Activated T-helper 1 cell treated with Interleukin-2 at 50 U/mL for 16 hours (primary cell): ENCODE measurements at places on chromosomes 1 and 21.

- no peak for DNase-seq
Observed at GRCh38 chr1:209505044-209505443, 78.5 kb upstream of the CAMK1G start.

DNA sequence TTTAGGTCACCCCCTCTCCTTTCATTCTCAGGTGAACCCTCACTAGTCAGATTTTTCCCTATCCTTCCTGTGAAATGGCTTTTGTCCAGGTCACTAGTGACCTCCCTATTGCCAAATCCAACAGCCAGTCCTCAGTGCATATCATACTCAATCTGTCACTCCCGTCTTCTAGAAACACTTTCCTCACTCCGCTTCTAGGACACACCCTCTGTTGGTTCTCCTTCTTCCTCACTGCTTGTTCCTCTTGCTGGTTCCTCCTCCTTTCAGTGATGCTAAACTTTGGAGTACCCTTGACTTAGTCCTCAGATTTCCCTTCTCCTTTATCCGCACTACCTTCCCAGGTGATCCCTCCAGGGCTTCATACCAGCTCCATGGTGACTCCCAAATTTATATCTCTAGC is 94.3 kb downstream of the RNF220 start:
- no peak for DNase-seq

DNA sequence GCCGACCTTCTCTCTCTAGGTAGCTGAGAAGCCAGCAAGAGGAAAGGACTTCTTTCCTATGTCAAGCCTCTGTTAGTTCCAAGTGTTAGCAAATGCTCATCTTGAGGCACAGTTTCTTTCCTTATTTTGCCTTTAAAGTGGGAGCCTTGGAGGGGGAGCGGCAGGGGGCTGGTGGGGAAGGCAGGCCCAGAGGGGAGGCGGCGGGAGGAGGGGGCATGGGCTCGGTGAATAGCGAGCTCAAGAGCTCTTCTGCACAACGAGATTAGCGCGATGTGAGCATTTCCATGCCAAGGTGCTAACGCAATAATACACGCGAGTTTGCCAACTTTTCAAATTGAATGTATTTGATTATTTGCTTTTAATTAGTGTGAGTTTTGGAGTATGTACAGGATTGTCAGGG is 372.6 kb downstream of the RPS6KC1 start:
- DNase-seq = no peak

- no peak for DNase-seq
Observed at GRCh38 chr1:231166398-231166797, 4.5 kb downstream of the TRIM67 start.

- DNase-seq = no peak
Observed at GRCh38 chr1:88979749-88980116, 12.7 kb downstream of the KYAT3 start.

DNA sequence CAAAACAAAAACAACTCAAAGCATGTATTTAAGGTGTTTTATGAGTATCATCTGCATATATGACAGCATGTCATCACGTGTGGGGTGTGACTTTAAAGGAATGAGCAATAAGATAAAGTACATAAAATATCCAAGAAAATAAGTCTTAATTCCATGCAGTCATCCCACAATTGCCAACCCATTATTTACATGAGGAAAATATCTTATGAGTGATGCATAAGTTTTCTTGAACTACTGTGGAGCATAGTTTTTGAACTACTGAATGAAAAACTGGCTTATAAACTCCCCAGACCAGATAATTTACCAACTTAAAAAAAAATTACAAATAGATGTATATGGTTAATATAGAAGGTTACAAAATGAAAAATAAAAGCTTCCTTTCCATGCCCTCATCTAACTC is 29.7 kb upstream of the MTMR11 start:
- DNase-seq = no peak

DNA sequence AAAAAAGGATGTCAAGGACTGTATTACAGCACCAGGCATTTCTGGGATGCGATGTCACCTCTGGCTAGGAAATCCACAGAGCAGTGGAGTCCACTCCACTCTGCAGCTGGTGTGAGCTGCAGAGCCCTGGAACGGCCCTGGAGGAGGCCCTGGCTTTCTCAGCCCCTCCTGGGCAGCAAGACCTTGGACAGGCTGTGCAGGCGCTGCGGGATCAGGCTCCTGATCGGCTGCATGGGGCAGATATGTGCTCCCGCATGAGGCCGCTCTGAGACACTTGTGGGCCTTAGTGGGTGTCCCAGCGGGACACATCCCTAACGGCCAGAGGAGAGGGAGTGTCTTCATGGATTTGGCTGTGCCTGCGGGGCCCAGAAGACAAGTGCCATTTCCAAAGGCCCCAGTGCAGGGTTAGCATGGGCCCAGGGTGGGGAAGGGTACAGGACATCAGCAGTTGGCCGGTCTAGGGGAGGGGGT is 6.2 kb downstream of the DNMT3L start:
- no peak for DNase-seq

DNA sequence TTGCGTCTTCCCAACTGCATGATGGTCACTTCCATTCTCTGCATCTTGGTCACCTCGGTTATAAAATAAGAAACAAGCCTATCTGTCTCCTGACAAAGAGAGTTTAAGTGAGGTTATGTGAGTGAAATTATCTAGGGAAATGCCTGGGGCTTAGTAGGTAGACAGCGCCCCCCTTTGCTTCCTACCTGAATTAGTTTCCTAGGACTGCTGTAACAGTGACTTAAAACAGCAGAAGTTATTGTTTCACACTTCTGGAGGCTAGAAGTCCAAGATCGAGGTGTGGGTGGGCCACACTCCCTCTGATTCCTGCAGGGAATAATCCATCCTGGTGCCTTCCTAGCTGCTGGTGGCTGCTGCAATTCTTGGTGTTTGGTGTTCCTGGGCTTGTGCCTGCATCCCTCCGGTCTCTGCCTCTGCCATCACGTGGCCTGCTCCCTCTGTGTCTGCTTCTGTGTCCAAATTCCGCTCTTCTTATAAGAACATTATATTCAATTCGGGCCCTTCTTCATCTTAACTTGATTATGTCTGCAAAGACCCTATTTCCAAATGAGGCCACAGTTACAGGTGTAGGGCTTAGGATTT is 92.6 kb downstream of the IGSF21 start:
- DNase-seq = no peak

DNA sequence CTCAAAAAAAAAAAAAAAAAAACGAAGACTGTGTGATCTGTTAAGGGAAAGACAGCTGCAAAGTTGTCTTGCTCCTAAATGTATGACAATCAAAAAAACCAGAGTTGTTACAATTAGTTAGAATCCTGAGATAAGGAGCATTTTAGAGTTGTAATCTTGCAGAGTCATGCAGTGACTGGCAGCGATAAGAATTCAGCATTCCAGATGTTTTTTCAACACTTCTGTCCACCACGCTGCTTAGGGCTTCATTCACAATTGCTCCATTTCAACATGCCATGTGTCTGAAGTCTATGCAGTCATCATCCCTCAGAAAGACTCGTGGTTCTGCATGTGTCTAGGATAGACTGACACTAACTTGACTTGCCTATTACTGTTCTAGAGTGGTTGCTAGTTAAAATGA is 102.4 kb upstream of the BACE2 start:
- DNase-seq = no peak

- no peak for DNase-seq
Observed at GRCh38 chr1:23875382-23875781, 7.3 kb upstream of the FUCA1 start.

- no peak for DNase-seq
Observed at GRCh38 chr1:151039521-151039920, 3.1 kb downstream of the BNIPL start.

GRCh38 chr1:51294566-51295184 is 35.7 kb downstream of the TTC39A start:
- DNase-seq = no peak

GRCh38 chr21:27017246-27017645 is 50.4 kb upstream of the ADAMTS5 start:
- no peak for DNase-seq

DNA sequence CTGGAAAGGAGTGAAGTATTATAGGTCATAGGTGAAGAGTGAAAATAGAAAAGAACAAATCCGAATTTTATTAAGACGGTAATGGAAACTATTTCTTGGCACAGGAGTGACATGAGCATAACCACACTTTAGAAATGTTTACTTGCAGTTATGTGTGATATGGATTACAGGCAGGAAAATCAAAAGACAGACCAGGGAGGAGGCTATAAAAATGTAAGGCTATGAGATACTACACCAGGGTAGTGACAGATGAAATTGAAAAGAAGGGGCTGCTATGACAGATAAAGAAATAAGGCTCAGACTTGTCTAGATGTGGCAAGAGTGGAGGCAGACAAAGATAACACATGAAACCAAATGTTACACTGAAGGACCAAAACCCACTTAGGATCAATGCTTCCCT is 31.7 kb downstream of the GPATCH2 start:
- DNase-seq = no peak

DNA sequence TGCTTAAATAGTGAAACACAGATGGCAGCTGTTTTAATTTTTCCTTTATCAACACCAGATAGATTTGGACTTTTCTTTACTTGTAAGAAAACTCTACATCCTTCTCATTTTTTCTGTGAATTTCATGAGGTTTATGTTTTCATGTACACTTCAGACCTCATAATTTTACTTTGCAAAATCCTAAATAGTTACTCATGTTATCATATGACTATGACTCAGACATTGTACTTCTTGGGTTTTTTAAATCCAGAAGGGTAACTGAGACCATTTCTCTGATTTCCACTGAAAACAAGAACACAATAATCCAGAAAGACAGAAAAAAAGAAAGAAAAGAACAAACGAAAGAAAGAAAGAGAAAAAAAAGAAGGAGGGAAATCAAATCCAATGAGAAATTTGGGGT is 1021.6 kb downstream of the NCAM2 start:
- no peak for DNase-seq

DNA sequence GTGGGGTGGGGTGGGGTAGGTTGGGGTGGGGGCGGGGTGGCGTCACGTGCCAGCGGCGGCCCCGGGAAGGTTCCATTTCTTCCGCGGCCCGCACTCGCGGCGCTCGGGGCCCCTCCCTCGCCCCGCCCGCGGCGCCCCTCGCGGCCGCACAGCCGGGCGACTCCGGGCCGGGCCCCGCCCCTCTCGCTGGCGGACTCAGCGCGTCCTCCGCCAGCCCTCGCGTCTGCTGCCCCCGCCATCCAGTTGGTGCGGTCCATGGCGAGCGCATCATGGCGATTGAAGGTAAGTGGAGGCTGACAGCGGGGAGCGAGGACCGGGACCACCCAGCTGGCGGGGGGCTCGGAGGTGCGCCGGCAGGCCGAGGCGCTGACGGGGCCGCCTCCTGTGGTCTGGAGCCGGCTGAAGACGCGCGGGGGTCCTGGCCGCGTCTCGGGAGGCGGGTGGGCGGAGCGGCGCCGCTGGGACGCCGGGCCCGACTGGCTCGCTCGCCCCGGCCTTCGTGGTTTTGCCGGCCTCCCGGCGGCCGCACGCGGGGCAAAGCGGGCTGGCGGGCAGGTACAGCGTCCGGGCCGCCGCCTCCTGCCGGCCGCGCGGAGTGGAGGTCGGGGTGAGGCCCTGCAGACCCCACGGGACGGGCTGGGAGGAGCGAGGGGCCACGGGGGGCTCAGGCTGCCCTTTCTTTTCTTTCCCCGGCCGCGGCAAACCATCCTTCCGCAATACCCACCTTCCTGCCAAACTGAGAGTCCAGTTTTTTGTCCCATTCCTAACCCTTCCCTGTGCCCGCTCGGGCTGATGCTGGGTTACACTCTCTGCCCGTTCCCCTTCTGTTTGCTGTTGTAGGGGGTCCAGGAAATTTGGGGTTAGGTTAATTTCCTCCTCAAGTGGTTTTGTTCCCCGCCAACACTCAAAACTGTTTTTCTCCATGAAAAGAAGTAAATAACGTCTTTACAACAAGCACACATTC is at the start of gene SYT14:
TSS of gene SYT14 (plus strand) at position 222 of the 964 bp plus-strand sequence. CDS start at position 270, 48 bp downstream.
- no peak for DNase-seq

GRCh38 chr1:47997289-47998200 is at the start of gene TRABD2B:
Gene TRABD2B, minus strand, starts transcription at chr1:47997385.
- peak; percentile 46 for DNase-seq

DNA sequence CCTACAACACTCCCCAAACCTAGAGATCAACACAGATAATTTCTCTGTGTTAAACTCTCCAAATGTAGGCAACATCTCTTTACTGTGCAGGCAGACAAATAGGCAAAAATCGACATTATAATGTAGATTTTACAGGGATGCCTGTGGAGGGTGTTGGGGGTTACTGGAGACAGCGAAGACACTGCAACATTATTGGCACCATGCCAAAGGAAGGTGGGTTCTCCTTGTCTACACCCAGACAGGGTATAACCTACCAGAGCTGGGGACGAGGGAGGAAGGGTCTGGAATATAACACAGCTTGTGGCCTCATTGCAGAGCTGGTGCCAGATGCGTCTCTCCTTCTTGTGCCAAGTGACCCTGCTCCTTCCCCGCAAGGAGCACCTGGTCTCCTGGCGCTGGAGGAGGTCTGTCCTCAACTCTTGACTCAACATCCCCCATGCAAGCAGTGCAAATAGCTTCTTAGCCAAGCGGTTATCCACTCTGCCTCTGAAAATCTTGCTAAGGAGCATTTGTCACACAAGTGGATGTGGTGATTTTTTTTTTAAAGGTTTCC is 404.0 kb downstream of the PRDM2 start:
- DNase-seq = no peak

- no peak for DNase-seq
Observed at GRCh38 chr1:195738966-195739650, 869.1 kb downstream of the KCNT2 start.

DNA sequence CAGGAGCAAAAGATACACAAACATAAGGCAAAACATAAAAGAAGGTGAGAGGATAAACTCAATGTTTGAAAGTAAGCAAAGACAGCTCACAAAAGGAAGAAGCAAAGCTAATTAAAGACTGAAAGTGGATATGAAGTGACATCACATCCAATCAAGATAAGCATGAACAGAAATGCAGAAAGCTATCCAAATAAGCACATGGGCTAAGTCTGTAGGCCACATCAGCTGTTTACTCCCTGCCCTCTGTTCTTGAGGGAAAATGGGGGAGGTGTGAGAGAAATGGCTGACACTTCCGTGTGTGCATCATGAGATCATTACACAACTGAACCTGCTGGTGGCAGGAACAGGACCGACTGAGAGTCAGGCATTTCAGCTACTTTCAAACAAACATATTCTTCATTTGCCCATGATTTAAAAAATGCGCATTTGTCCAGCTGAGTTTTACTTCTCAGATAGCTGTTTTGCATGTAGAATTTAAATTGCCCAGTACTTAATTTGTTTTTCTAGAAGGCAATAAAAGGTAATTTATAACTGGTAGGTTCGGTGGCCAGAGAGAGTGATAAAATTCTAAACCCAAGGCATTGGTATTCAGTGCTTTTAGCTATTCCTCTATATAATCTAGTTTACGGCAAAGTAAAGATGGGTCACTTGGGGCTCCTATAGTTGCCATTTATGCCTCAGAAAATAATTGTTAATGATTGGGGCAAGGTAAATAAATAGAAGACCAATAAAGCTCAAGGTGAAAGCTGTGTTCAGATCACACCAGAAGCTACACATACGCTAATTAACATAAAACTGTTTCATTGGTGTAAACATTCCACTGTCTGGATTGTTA is 27.2 kb upstream of the MAN1A2 start:
- DNase-seq = no peak

DNA sequence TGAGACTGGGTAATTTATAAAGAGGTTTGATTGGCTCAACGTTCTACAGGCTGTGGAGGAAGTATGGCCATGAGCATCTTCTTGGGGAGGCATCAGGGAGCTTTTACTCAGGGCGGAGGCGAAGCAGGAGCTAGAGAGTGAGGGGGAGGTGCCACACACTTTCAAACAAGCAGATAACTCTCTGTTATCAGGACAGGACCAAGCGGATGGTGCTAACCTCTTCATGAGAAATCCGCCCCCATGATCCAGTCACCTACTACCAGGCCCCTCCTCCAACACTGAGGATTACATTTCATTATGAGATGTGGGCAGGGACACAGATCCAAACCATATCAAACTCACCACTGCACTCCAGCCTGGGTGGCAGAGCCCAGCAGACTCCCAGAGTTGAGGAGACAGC is 11.5 kb upstream of the LRRC47 start:
- no peak for DNase-seq
